Colonic mucosa (tissue), 4 donors: ENCODE measurements at places on chromosomes 11 and 22. TPM values are rescaled to one million over a fixed set of nuclear protein-coding genes. Genes with fewer than 3 reads are reported as not detected.

GRCh38 chr11:108620958-108621772, 27.6 kb upstream of the EXPH5 start:
- peak overlapping the region; percentile 75 for H3K27ac ChIP-seq
- H3K4me1 ChIP-seq: no peaks in the 10 kb centered on the region
- no peak for DNase-seq
- H3K4me3 ChIP-seq: no peak overlapping the region

PHETA2 gene
- total RNA-seq: 11.6 TPM

- no peak overlapping the region for H3K27ac ChIP-seq
- no peaks in the 10 kb centered on the region for H3K27me3 ChIP-seq
- H3K4me1 ChIP-seq: no peaks in the 10 kb centered on the region
- no peaks in the 10 kb centered on the region for H3K36me3 ChIP-seq
- no peak for DNase-seq
- H3K4me3 ChIP-seq: no peak overlapping the region
These were observed 46.0 kb upstream of the CCDC34 start for GRCh38 chr11:27409049-27409448.

DNA sequence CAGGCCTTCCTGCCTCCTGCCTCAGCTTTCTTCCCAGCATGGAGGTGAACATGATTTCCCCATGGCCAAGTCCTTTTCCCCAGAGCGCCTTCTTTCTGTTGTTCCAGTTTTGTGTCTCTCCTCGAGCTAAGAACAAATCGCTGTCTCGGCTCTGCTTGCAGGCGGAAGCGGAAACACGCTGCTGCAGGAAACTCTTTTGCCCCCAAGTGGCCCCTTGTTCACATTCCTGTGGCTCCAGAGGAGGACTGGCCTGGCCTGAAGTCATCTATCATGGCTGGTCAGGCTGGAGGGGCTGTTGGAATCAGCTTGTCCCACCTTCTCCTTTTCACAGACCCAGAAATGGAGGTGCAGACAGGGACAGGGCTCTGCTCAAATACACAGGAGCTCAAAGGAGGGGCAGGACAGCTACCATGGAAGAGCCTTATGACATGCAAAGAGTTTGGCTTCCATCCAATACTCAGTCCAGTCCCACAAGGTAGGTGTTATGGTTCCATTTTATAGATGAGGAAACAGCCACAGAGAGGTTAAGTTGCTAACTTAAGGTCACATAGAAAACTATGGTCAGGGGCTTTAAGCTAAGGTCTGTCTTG, 182.2 kb upstream of the SYT13 start:
- H3K4me1 ChIP-seq: no peaks in the 10 kb centered on the region
- H3K27ac ChIP-seq: no peak overlapping the region
- no peaks in the 10 kb centered on the region for H3K27me3 ChIP-seq
- H3K36me3 ChIP-seq: no peaks in the 10 kb centered on the region
- DNase-seq: no peak

BATF2 gene
- total RNA-seq: 20.7 TPM

DNA sequence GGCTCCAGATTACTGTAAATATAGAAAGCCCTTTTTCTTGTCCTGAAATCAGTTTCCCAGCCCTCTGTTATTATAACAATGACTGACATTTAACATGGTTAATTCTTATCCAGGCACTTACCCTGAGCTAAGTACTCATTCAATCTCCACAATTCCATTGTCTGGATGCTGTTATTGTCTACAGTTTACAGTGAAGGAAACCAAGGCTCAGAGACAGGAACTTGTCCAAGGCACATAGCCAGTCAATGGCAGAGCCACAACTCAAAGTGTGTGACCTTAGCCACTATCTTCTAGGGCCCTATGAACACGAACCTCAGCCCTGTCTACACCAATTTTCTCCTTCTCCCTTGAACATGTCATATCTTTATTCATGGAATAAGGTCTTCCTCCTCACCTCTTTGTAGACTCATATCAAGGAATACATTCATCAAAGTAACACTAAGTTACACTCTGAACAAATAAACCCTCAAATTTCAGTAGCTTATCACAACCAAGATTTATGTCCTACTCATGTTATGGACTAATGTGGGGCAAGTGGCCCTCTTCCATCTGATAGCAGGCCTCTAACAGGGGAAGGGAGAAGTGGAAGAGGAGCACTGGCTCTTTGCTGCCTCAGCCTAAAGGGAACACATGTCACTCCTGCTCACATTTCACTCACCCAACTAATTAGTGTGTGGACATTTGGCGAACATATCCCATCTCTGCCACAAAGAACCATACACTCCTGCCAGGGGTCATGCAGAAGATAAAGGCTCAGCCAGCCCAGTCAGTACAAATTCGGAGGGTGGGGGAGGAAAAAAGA, 39.3 kb upstream of the APLNR start:
- H3K27ac ChIP-seq: no peak overlapping the region
- H3K4me1 ChIP-seq: peaks cover 9% of the 10 kb centered on the region
- H3K4me3 ChIP-seq: no peak overlapping the region

GRCh38 chr11:76646882-76647534, 23.5 kb downstream of the LRRC32 start:
- H3K4me3 ChIP-seq: no peak overlapping the region
- no peak overlapping the region for H3K27ac ChIP-seq
- H3K36me3 ChIP-seq: no peaks in the 10 kb centered on the region
- H3K27me3 ChIP-seq: no peaks in the 10 kb centered on the region
